ENCODE measurements at places on chromosomes 12 and 14.

DNA sequence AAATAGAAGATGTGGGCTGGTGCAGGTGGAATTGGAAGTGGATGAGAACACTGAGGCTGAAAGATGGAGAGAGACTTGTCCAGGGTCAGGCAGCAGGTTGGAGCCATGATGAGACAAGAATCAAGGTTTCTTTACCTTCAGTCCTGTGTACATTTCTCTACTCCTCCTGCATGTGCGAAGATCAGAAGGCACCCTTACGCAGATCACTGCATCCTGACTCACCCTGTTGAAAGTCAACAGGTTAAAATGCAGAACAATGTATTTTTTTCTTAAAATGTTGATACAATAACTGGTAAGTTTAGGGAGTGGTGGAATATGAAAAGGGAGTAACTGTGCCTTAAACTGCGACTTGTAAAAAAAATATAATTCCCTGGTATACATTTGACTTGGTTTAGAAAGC is 47.8 kb downstream of the TESPA1 start:
- no peak for DNase-seq

GRCh38 chr14:63647696-63648410 is 6.2 kb upstream of the WDR89 start:
- no peak for DNase-seq

DNA sequence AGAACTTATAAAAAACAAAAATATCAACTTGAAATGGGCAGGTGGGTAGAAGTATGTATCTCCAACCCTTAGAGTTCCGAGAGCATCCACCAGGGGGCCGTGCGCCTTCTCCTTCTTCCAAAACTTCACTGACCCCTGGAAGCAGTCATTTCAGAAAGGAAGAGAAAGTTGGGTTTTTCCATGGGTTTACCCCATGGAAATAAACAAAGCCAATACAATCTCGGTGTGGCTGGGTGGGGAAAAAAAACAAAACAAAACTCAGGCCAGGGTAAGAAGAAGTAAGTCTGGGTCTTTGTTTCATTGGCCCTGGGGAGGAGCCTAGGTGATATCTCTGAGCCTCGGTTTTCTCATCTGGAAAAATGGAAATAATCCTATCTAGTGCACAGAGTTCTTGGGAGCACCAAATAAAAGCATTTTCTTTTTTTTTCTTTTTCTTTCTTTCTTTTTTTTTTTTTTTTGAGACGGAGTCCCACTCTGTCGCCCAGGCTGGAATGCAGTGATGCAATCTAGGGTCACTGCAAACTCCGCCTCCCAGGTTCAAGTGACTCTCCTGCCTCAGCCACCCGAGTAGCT is 33.6 kb upstream of the HNF1A start:
- peak; percentile 31 for DNase-seq

DNA sequence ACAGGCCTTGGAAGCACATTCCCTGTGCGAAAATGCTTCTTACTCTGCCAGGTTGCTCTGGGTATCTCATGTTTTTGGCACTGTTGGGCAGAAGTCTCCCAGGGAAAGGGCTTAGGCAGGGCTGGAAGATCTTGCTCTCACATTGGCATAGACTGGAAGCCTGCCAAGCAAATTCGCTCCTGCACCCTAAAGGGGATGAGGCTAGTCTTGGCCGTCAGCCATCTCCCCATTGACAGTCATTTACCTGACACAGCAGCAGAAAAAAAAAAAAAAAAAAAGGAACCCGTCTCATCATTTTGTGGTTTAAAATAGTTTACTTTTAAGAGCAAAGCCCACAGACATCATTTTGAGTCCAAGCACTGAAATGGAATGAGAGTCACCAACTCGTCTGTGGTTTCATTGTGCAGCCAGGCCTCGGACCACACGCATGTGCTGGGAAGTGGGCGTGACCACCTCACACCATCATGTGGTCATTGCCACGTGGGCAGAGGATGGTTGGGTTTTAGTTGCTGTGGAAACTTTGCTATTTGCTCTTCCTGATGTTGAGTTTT is 84.8 kb downstream of the NRXN3 start:
- no peak for DNase-seq

- no peak for DNase-seq
These were observed 148.0 kb downstream of the APAF1 start for GRCh38 chr12:98793121-98793520.

- DNase-seq = peak; percentile 42
These were observed 57.1 kb downstream of the ZDHHC17 start for GRCh38 chr12:76820888-76821482.

- no peak for DNase-seq
These were observed 337 bp downstream of the ZC2HC1C start for GRCh38 chr14:75069811-75070145.

GRCh38 chr12:128549601-128550218 is 274.0 kb downstream of the SLC15A4 start:
- no peak for DNase-seq

GRCh38 chr12:5587711-5588121 is 155.8 kb downstream of the NTF3 start:
- no peak for DNase-seq

GRCh38 chr12:68121143-68121542 is 38.4 kb downstream of the IFNG start:
- DNase-seq = no peak

- DNase-seq = no peak
These were observed 96.7 kb downstream of the SLC25A47 start for GRCh38 chr14:100419856-100420255.

- DNase-seq = no peak
These were observed 34.3 kb downstream of the KLRD1 start for GRCh38 chr12:10341892-10342509.

- DNase-seq = no peak
These were observed 304.7 kb downstream of the SSPN start for GRCh38 chr12:26499979-26500640.

GRCh38 chr12:105322070-105322469 is 8.4 kb upstream of the C12orf75 start:
- no peak for DNase-seq

DNA sequence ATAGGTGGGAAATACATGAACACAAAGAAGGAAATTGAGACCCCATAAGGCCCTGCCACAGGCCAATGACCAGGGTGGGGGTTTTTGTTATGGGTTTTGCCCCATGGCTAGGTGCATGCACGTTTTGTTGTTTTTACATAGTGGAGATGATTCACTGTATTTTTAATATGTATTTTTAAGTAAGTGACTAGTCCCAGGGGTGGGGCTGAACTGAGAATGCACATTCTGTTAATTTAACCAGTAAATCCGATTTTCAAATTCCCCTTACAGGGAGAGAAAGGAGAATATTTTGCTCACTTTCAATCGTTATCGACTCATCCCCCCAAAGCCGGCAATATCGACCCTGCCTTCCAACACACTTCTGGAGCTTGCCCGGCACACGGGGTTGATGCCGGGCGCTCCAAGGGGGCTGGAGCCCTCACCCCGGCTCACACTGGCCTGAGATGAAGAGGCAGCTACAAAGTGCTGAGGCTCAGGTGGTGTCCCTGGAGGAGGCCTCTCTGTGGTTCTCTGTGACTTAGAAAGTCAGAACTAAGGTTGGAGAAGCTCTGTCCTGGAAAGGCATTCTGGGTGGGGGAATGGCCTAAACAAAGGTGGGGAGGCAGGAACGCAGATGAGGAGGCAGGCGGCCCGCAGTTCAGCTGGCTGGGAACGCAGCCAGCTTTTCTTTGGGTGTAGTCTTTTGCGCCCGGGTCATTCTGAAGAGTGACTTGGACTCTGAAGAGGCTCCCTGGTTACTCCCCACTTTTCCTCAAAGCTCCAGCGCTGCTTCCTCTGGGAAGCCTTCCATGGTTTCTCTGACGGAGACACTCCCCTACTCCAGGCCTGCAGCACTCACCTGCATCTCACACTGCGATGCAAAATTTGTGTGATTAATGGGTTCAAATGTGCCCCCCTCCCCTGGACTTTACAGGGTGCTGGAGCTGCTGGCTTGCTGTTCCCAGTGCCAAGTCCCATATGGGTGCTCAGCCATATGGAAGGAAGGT is 50.7 kb upstream of the DLK1 start:
- DNase-seq = peak; percentile 28

GRCh38 chr14:76716285-76716684 is 45.0 kb upstream of the VASH1 start:
- DNase-seq = no peak

DNA sequence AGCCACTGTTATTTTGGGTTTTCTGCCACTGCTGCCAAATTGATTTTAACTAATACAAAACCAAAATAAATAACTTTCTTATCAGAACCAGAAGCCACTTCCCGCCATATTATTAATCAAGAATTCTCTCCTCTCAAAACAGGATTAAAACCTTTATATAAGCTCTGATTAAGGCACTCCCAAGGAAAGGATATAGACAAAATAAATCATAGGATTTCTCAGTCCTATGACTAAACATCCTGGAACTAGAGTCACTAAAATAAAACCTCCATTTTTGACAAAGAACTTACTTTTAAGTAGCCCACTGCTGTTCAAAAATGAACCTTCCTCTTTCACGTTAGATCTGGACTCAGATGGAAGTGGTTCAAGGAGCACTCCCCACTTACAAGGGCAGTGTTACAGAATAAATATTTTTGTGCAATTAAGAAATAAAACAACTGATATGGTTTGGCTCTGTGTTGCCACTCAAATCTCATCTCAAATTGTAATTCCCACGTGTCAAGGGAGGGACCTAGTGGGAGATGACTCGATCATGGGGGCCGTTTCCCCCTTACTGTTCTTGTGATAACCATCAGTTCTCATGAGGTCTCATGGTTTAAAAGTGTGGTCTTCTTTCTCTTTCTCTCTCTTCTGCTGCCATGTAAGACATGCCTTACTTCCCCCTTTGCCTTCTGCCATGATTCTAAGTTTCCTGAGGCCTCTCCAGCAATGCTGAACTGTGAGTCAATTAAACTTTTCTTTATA is 26.4 kb downstream of the GXYLT1 start:
- no peak for DNase-seq

DNA sequence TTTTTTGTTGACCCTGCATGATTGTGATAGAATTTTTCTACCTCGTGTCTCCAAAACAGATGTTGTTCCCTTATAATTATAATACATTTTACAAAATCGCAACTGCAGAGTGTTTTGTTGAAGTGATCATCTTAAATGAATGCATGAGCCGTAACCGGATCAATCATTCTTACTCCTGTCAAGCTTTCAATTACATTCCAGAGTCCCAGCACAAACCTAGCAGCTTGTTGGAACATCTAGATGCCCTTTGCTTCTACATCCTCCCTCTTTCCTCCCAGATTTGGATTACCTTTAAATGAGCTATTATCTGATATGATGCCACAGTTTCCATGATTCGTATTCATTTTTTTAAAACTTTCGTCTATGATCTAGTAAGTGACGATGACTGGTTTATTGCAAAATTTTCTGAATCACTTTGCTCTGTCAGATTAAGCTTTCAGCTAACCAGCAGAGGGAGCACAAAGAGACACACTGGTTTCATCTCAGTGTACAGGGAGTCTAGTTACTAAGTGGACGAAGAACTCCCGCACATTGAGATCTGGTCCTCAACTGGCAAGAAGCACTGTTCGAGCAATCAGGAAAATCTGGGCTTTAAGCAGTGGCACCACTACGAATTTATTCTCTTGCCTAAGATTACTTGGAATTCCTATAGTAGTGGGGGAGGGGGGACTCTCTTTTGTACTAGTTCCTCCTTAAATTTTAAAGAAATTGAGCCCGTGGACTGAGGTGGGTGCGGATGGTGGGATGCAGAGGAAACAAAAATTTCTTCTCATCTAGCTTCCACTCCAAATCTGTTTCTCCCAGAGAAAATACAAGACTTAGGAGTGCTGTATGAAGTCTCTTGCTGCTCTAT is 40.9 kb downstream of the TSHR start:
- peak; percentile 72 for DNase-seq

GRCh38 chr12:88720785-88721650 is 140.7 kb upstream of the KITLG start:
- DNase-seq = no peak

DNA sequence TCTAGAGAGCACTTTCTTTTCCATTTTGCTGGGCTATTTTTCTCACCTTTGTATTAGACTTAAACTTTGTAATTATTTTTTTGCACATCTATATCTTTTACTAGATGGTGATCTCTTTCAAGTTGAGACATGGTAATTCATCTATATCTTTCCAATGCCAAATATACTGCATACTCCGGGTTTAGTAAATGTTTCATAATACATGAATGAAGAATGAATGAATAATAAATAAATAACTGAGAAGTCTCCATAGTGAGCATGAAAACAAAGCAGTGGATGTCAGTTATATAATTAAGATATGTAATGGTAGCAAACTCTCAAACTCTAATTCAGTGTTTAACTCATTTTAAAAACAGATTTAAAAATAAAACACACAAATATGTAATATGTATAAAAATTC is 342.5 kb upstream of the KITLG start:
- no peak for DNase-seq

- DNase-seq = no peak
These were observed 5.4 kb upstream of the ERO1A start for GRCh38 chr14:52700701-52701172.

- DNase-seq = no peak
These were observed 866 bp downstream of the KRT79 start for GRCh38 chr12:52832985-52833905.

GRCh38 chr14:95398630-95399547 is 79.2 kb upstream of the CLMN start:
- DNase-seq = no peak

DNA sequence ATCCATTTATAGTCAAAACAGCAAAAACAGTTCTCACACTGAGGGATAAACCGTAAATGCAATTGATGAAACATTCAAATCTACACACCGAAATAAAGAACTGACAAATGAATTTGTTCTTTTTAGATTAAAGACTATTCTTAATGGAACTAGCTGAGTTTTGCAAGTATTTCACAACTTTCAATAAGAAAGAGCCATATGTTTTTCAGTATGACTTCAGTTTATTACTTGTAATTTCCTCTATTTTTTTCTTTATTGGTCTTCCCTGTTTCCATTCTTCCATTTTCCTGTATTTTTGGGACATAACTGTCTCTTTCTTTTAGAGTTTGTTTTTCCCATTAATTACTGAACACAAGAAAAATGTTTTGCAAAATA is 4.3 kb downstream of the BCAT1 start:
- DNase-seq = no peak

GRCh38 chr12:4809449-4810218 is 89.4 kb downstream of the GALNT8 start:
- no peak for DNase-seq

GRCh38 chr12:114032801-114033200 is 66.7 kb upstream of the RBM19 start:
- no peak for DNase-seq

- no peak for DNase-seq
These were observed 36.0 kb downstream of the NINJ2 start for GRCh38 chr12:627285-627684.

- peak; percentile 60 for DNase-seq
These were observed 31.7 kb downstream of the ATP2A2 start for GRCh38 chr12:110312581-110313360.
